ENCODE measurements at places on chromosomes 3 and 15.

DNA sequence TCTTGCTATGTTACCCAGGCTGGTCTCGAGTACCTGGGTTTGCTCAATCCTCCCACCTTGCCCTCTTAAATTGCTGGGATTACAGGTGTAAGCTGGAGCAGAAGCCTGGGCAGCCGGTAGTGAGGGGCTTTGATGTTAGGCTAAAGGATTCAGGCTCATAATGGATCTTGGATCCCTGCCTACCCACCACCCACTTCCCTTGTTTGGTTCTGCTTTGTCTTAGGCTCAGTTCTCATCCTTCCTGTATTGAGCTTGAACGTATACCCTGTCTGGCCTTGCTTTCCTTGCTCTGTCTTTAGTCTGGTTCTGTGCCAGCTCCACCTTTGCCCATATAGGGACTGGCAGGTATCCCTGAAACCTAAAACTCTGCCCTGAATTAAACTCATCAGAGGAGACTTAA is 1.7 kb downstream of the PPCDC start:
- no peak for DNase-seq

DNA sequence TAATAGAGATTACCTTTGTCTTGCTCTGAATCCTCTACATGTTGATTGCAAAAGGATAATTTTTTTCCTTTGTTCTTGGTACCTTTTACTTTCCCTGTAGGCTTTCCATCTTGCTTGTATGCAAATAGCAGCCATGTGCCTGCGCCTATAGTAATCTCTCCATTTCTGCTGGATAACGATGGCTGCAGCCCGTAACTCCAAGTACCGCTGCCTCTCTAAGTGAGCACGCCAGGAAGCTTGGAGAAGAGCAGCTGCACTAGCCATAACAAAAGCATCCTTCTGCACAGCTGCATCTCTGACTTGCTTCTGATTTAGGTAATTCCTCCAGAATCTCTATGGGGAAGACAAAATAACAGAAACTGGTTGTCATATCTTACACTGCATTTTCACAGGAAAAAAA is 89.3 kb downstream of the NR2E3 start:
- DNase-seq = no peak

GRCh38 chr3:141375381-141376301 is 7.3 kb downstream of the ZBTB38 start:
- DNase-seq = no peak

- DNase-seq = no peak
These were observed 74.4 kb downstream of the BOC start for GRCh38 chr3:113285741-113286140.

DNA sequence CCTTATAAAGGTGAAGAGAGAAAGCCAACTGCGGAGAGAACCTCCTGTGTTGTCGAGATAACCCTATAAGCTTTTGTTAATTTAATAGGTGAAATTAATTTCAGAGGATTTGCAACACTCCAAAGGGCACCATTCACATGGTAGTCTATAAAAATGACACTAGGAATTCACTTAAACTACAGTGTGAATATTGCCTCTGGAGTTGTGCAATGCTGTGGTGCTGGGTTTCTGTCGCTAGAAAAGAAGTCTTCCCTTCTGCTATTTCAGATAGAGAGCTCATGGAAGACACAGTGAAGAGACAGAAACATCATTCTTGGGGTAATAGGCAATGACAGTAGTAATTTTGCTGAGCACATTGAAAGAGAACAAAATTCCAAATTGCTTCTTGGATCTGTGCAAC is 28.8 kb upstream of the PROK2 start:
- DNase-seq = no peak

DNA sequence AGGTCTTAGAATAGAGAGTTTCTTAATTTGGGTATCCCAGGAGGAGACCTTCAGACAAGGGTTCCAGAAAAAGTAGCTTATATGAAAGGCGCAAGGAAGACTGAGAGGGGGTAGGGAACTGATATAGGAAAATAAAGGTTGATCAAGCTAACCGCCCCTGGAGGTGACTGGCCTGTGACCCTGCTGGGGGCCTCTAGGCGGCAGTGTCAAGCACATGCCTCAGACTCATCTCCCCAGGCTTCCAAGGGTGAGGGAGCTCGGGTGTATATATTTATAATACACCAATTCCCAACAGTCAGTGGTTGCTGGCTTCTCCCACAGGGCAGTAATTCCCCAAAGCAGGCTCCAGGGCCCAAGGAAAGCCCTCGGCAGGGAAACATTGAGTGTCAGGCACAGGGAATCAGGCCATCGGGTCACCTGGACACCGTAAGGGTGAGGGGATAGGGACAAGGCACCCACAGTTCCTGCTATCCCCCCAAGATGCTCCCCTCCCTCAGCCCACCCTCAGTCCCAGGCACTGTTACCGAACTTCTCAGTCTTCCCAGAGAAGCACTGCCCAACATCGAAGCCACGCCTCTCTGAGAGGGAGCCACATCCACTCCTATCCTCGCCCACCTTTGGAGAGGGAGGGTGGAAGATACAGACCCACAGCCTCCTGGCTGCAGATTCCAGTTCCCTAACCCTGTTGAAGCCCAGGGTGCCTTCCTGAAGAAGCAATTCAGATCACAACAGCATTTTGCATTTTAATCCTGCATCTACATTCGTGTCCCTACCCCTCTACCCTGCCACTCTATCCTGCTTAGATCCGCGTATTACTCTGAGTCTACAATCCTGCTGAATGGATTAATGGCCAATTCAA is 19.5 kb upstream of the CAV3 start:
- no peak for DNase-seq

GRCh38 chr3:61638741-61639140 is 77.4 kb downstream of the PTPRG start:
- DNase-seq = no peak

DNA sequence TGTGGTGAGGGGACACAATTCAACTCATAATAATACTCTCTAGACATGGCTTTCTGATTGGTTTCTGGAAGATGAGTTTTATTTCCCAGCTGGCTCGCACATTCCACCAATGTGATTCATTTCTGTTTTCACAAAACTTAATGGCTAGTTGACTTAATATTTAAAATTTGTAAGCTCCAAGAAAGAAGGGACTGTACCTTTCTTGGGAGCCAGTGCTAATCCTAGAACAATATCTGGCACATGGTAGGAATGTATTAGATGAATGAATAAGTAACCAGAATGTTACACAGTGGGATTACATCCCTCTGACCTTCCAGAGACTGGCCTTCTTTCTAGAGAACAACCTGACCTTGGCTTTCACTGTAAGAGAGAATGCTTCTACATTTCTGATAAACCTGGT is 262.8 kb downstream of the RORA start:
- DNase-seq = no peak

DNA sequence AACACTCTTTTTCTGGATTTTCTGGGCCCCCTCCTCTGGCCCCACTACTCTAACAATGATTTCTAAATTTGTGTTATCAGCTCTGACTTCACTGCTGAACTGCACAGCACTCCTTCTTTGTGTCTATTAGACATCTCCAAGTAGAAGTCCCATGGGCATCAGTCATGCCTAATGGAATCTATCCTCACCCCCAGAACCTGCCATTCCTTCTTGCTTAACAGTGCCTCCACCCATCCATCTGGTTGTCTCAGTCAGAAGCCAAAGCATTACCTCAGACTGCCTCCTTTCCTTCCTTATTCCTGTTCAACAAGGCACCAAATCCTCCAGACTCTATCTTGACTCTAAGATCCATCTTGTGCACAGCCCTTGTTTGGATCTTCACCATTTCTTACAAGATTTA is 36.2 kb downstream of the SSR3 start:
- no peak for DNase-seq

DNA sequence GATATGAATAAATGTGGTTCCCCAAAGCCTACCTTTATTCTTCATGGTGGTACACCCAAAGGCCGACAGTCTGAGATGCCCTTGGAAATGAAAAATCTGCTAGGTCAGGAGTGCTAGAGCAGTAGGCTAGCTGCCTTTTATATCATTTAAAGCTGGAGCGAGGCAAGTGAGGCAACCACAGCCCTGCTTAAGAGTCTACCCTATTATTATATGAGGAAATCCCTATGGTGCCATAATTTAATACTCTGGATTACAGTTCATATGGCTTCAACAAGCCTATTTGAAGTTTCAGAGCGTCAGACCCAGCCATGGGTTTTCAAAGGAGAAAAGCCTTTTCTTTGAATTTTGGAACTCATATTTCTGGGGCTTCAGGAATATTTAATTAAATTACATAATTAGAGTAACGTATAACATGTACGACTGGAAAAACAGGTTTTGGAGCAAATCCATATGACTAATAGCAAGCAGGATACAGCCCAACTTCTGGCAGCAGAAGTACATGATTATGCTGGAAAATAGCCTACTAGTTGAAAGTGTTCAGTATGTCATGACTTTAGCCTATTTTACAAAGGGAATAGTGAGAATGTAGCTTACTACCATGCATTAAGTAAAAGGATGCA is 18.0 kb upstream of the SLTM start:
- DNase-seq = no peak

DNA sequence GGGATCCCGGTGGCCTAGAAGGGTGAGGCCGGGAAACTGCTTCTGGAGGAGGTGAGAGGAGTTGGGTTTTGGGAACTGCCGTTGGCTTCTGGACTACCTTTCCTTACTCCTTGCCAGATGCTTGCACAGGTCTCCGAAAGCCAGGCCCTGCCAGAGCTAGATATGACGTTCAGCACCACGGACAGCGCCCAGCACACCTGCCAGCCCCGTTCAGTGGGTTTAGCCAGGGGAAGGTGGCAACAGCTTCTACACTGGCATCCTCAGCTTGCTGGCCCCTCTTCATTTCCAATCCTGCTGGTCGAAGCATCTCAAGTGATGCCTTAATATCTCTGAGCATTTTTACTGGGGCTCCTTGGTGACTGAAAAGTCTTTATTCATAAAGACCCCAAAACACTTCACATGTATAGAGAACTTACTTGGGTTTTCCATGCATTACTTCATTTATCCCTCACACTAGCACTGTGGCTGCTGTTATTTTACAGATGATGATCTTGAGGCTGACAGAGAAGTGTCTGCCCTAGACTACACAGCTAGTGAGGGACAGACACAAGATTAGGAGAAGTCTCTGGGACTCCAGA is 21.9 kb downstream of the HCN4 start:
- DNase-seq = peak; percentile 32

DNA sequence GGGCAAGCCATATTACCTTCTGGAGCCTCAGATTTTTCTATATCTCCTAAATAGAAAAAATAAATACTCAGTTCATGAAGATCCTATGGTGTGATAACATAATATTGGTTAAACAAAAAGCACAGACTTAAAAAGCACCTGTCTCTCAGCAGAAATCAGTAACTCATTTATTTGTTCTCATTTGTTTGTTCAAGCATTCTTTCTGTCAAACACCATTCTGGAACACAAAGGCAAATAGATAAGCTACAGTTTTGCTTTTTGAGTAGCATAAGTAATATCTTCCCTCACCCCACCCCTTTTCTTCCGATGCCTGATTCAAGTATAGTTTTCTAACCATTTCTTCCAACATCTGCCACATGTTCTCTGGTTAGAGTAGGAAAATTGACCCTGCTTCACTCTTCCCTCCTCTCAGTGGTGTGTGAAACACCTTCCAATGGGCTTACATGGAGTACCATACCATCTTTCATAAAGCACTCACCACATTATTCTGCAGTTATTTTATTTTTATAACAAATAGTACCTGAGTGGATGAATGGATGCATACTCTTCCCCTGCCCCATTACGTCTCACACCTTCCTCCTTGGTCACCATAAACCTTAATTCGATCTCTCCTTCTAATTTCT is 8.4 kb upstream of the IL1RAP start:
- no peak for DNase-seq

- DNase-seq = peak; percentile 44
These were observed 163.2 kb downstream of the B3GALNT1 start for GRCh38 chr3:160941885-160942494.

DNA sequence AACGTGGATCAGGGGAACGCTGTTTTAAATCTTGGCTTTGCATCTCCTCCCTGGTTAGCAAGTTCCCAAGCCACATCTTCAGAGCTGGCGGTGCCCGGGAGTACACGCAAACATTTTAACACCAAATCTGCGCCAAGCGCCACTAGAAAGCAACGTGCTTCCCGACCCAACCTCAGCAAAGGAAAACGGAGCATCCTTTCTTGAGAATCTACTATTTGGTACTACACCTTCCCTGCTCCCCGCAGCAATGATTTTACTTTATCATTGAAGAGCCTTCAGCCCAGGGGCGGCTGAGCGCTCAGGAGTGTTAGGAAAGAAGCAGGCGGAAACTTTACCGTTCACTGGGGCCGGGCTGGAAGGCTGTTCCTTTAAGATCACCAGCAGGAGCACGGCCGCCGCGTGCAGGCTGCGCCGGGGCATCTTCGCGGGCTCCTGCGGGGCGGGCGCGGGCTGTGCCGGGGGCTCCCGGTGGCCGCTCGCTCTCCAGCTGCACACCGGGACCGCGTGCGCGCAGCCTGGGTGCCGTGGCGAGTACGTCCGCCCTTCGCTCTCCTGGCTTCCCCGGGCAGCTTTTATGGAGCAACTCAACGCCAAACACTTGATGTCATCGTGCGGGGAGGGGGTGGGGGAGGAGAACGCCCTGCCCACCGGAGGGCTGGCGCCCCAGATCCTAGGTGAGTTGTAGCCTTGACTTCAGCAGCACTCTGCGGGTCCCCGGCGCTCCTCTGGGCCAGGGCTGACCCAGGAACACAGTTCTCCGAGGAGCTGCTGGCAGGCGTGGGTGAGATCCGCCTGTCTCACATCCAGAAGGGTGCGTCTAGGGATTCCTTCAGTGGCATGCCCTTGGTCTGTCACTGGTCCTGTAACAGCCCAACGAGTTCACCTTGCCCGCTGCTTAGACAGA is at the start of gene CA12:
Gene CA12 (minus strand): TSS at position 546 of the 904 bp plus-strand sequence. CDS start 126 bp downstream, at position 420.
- DNase-seq = no peak

DNA sequence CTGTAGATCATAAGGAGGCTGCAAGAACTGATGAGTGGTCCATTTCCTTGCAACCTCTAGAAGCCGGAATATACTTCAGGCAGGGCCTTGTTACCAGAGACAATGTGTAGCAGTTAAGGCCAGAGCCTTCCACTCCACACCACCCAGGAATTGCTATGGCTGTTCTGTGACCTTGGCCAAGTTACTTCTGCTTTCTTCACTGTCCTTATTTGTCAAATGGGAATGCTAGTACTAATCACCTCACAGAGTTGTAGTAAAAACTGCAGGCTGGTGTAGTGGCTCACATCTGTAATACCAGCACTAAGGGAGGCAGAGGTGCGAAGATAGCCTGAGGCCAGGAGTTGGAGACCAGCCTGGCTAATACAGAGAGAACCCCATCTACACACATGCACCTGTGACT is 28.7 kb upstream of the RPN1 start:
- DNase-seq = no peak

- DNase-seq = no peak
These were observed 6.8 kb upstream of the SENP7 start for GRCh38 chr3:101519685-101520365.

- no peak for DNase-seq
These were observed 33.4 kb downstream of the KAT2B start for GRCh38 chr3:20073683-20074082.

GRCh38 chr15:80121546-80121945 is 31.3 kb upstream of the FAH start:
- no peak for DNase-seq
